ENCODE measurements at places on chromosomes 3 and 15.

DNA sequence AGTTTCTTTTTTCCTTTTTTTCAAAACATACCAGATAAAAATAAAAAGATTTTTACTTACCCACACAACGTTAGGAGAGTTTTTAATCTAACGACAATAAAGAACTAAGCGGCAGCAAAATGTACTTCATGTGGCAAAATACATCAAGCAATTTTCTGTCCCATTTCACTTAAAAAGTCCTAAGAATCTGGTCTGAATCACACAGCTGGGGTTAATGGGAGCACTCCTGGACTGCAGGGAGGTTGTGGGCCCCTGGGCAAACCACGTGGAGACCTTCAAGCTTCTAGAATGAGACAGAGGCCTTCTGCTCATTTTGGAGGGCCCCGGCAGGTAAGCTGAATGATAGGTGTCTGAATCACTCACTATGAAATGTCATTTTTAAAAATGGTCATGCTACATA lies 193.8 kb downstream of the RORA start:
- DNase-seq = no peak

- DNase-seq = no peak
These were observed 6.8 kb upstream of the KBTBD12 start for GRCh38 chr3:127908202-127908601.

DNA sequence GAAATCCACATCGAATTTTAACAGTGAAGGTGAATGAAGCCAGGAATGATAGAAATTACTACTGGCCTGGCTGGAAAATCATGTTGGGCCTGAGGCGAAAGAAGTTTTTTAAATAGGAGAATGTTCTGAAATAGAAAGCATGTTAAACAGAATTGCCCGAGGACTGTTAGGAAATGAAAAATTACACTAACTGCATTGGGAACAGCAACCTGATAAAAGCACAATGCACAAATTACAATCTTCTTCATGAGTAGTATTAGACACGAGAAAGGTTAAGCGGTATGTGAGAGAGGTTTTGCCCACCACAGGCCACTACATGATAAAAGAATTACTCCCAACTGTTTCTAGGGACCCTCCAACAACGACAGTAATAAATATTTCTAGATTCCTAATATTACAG lies 18.9 kb downstream of the GBE1 start:
- no peak for DNase-seq

DNA sequence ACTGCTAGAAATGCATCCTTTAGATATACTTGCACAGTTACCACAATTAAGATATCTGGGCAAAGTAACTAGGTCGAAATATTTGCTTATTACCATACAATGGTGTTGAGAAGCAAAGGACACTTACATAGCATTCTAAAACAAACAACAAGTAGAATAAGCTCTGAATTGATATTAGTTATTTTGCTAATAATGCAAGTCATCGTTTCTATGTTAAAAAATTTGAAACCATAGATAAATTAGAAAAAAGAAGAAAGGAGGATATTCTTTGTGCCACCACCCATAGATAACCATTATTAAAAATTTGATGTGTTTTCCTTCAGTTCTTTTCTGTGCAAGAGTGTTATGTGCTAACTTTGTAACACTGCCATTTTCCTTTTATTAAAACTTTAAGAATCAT lies 435.3 kb downstream of the RBMS3 start:
- DNase-seq = no peak

GRCh38 chr3:72475258-72476138 lies 372.7 kb downstream of the SHQ1 start:
- DNase-seq = no peak

- no peak for DNase-seq
These were observed 27.1 kb downstream of the SPSB4 start for GRCh38 chr3:141078200-141078599.

DNA sequence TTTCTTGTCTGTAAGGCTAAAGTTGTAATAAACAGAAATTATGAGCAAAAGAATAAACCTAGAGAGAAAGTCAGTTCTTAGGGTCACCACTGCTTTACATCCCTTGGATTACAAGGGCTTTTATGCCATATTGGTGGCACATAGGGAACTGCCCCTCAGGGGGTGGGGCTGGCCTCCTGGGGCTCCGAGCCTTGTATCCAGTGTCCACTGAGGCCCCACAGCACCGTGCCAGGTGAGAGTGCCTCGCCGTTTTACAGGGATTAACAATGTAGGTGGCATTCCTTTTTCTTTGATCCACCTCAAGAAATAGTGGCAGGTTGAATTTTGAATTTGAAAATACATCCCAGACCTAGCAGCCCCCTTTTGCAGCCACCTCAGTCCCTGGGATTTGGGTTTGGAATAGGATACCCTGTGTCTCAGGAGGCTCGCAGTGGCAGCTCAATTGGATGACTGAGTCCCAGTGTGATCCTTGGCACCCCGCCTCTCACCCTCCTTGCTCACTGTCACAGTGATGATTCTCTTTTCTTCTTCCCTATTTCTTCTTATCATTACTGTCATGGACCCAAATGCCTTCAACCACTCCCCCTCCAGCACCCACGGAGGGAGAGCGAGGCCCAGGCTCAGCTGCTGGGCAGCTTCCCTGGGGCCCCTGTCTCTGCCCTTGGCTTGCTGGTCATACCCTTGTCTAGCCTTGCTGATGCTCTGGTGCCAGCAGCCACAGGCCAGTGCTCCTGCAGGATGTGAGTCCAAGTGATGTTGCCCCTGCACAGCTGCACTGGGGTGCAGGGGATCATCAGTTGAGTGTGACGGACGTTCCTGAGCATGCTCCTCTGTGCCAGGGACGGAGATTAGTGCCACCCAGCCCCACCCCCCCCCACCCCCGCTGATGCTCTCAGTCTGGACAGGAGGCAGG lies 137.9 kb downstream of the DNAJB8 start:
- DNase-seq = no peak

DNA sequence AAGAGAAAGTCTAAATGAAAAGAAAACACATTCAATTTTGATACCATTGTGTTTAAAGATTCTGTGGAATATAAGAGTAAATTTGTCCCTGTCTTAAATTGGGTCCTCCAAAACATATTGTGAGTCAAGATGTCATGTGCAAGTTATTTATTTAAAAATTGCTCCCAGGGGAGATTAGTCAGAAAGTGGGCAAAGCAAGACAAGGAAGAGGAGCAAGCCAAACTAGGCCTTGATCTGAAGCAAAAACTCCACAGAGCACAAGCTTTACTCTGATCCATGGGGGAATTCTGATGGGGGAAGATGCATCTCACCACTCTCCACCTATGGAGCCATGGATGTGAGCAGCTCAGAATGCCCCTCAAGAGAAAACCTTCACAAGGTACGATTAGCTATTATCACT lies 342.8 kb upstream of the IL12A start:
- no peak for DNase-seq

GRCh38 chr3:123628996-123629746 lies 44.3 kb upstream of the HACD2 start:
- DNase-seq = no peak

GRCh38 chr15:70099967-70100473 lies 2.3 kb upstream of the TLE3 start:
- no peak for DNase-seq

GRCh38 chr15:101172501-101173071 lies 79.3 kb downstream of the CHSY1 start:
- no peak for DNase-seq

DNA sequence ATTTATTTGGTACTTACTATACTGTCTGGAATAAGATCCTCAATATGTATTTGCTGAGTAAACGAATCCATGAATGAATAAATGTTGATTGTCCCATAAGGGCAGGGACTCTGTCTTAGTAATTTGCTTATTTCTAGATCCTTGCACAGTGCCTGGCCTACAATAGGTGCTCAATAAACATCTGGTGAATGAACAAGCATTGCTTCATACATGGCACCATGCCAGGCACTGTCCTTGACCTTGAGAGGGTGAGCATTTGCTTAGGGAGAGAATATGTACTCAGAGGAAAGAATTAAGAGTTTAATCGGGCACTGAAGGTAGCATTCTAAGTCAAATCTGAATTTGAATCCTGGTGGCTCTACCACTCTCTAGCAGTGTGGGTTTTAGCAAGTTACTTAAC lies 282.1 kb downstream of the THSD4 start:
- DNase-seq = no peak

GRCh38 chr3:184814214-184814613 lies 2.2 kb downstream of the VPS8 start:
- DNase-seq = no peak

GRCh38 chr3:195178124-195178910 lies 92.6 kb downstream of the XXYLT1 start:
- DNase-seq = no peak

DNA sequence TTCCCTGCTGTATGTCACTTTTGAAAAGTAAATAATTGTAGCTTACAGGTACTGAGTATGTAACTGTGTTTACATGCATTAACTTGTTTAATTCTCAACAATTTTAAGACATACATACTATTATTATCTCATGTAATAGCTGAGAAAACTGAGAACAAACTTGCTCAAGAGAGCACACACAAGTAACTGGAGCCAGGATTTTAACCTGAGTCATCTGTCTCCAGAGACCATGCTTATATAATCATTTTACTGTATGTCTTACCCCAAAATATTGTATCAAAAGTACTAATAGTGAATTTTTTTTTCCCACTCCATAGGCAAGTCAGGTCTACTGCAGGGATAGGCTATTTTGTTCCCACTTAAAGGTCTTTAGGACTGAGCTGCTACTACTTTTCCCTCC lies 95.4 kb downstream of the FEZF2 start:
- no peak for DNase-seq

DNA sequence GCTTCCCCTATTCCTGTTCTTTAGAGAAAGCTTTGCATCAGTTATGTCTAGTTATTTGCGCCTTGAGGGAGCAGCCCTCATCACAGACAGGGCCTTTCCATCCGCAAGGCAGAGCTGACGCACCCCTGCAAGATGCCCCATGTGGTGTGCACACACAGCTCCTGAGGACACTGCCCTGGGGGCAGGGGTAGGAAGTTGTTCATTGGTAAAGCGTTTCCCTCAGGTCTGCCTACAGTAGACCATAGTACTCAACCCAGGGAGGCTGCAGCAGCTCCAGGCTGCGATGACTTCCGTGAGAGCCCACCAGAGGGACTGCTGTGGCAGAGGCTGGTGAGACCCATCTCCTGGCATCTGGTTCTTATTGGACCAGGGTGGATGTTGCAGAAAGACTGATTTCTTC lies 55.1 kb upstream of the PLXNA1 start:
- DNase-seq = no peak

- DNase-seq = no peak
These were observed 5.6 kb upstream of the ISLR start for GRCh38 chr15:74167891-74168331.

GRCh38 chr15:25248583-25249235 lies 190.1 kb downstream of the UBE3A start:
- no peak for DNase-seq

DNA sequence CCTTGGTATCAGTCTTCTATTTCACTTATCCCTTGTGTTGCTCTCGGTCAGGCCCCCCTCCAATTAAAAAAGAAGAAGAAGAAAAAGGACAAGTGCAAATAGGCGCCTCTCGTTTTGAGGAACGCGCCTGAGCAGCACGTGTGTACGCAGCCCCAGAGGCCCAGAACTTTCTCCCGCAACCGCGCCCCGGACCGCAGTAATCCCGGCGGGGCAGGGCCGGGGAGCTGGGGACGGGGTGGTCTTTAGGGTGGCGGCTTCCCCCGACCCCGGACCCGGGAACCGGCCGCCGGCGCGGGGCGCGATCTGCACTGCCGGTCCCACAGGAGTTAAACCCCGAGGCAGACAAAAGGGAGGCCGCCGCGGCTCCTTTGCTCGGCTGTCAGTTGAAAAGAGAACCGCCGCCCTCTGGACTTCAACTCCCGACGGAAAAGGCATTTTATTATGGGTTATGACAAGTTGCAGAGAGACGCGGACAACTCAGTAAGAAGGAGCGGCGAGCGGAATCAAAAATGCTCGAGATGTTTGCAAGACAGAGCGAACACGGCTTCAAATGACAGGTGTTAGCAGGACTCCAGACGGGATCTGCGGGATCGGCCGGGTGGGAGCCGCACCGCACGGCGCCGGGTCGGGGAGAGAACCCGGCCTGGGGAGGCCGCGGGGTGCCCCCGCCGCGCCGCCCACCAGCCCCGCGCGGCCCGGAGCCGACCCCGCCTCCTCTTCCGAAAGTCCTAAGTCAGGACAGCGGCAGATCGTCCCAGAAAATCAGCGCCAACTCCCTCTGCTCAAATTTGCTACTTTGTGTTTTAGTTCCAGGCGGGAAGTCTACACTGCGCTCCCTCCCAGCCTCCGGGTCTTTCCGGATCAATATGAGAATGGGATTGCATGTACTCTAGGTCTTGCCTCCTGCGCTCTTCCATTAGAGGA lies 79.0 kb downstream of the NR2F2 start:
- no peak for DNase-seq

DNA sequence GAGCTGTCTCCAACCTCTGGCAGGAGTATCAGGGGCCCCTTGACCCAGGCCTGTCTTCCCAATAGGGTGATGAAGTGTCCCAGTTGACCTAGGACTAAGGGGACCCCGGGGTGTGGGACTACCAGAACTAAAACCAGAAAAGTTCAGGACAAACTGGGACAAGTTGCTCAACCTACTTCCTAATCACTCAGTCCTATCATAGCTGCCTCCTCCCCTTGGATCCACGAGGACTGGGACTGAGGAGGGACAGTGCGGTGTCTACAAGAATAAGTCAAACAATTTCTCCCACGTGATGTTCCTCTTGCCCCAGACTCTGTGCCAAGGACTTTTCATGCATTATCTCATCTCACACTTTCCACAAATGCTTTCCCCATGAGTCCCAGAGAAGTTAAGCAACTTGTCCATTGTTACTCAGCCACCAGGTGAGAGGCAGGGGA lies 49.4 kb upstream of the SLCO2A1 start:
- DNase-seq = no peak

DNA sequence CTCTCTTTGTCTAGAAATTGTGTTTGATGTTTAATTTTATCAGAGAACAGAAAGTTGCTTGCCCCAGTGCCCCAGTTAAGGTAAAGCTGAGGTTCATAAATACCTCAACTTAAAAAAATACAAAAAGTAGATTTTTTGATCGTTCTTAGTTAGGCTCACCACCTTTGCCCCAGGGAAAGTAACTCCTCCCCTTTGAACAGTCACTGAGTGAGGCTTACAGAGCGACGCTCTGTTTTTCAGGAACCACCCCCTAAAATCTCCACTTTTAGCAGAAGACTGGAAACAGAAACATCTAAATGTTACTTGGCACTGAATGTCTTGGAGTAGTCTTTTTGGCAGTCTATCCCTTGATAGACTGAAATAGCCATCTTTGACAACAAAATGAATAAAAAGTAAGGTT lies 24.9 kb downstream of the BLM start:
- no peak for DNase-seq

Data from T-helper 2 cell (primary cell).